HT1080 (cell line): ENCODE measurements at places on chromosomes 6 and 20. TPM values are rescaled to one million over a fixed set of nuclear protein-coding genes. Genes with fewer than 3 reads are reported as not detected.

- peak; percentile 22 for DNase-seq
These were observed 166.4 kb upstream of the IRAK1BP1 start for GRCh38 chr6:78700991-78701390.

- DNase-seq, result no peak
These were observed 68.1 kb upstream of the DTNBP1 start for GRCh38 chr6:15730922-15731321.

- no peak for DNase-seq
These were observed 5.8 kb downstream of the SNHG17 start for GRCh38 chr20:38429301-38429700.

- DNase-seq, result no peak
These were observed 43.1 kb upstream of the TNFAIP3 start for GRCh38 chr6:137823826-137824555.

GRCh38 chr20:35947489-35947888 lies 6.8 kb downstream of the SCAND1 start:
- DNase-seq, result peak; percentile 34

GRCh38 chr20:6744180-6744579 lies 23.3 kb upstream of the BMP2 start:
- DNase-seq, result no peak

CST7 gene
- 0.60 and 1.0 TPM in 2 replicates for total RNA-seq

EYS gene
- total RNA-seq, result 0.20 and 0.87 TPM in 2 replicates

SERPINB1 gene
- total RNA-seq, result 1.4 and 1.8 TPM in 2 replicates
